BJ (cell line): ENCODE measurements at places on chromosomes 13 and 19.

GRCh38 chr13:51607165-51607564 is 22.9 kb downstream of the WDFY2 start:
- DNase-seq = no peak

- no peak for DNase-seq
These were observed 30.1 kb upstream of the METTL21C start for GRCh38 chr13:102724923-102725322.

- no peak for DNase-seq
These were observed 763.5 kb upstream of the GPC6 start for GRCh38 chr13:92463134-92463533.

GRCh38 chr13:54394085-54394700 is 1365.6 kb downstream of the OLFM4 start:
- DNase-seq = no peak

- no peak for DNase-seq
These were observed 389 bp downstream of the LINGO3 start for GRCh38 chr19:2307518-2308012.

DNA sequence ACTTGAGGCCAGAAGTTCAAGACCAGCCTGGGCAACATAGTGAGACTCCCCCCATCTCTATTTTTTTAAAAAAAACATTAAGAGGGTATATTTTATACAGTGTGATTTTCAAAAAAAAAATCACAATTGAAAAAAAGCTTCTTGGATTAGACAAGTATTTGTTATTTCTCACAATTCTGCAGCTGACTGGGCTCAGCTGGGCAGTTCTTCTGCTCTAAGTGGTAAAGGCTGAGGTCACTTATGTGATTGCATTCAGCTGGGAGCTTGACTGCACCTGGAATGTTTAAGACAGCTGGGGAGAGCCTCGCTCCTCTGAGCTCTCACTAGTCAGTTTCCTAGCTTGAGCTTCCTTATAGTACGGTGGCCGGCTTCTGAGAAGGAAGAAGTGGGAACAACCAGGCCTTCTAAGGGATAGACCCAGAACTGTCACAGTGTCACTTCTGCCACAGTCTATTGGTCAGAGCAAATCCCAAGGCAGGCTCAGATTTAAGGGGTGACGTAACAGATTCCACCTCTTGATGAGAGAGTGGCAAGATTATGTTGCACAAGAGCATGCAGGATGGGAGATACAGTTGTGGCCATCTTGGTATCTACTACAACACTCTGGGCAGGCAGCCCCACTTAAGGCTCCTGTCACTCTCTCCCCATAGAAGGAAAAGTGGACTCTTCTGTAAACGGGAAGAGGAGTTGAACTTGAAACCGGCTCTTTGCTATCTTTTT is 19.7 kb upstream of the IRGC start:
- DNase-seq = no peak

DNA sequence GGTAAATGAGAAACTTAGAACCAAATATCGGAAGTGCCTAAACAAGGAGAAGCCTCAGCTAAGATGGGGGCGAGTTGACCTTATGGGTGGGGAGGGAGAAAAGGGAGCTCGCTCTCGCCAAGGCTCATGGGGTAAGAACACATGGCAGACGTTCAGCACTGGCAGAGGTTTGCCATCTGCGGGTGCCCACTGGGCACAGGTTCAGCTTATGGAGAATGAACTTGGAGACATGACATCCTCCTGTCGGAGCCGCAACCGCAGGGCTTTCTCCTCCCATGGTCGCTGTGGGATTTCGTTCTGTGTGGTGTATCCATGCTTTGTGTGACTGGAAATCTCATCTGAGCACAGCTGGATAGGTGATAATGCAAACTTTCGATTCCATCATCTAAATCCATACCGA is 36.1 kb upstream of the PEPD start:
- DNase-seq = no peak

DNA sequence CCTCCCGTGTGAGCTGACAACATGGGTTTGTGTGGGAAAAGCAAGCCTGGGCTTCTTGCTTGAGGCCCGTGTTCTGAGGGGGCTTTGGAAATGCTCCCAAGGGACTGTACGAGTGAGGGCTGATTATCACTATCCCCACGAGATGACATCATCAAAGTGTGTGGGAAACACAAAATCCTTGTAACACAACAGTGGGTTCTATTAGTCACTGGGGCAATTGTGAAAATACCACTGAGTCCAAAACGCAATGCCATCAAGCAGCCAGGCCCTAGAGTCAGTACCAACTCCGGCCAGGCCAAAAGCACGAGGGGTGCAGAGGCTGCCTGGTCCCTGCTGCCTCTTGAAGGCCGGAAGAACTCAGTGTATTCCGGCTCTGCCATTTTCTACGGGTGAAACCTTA is 29.6 kb downstream of the CAPS start:
- DNase-seq = no peak

DNA sequence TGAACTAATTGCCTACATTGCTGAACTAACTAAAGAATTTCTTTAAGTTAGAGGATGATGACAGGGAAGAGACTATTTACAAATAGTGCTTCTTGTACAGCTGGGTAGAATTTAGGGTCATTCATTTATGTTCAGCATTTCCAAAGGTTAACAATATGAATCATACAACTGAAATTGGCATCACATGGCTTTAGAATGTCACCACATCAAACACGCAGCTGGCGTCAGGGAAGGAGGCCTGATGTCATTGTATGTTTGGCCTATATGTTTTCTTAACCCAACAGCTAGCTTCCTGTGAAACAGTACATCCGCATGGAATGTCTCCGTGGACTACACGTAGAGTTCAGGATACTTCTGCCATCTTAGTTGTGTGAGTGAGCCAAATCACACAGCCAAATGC is 99.0 kb upstream of the TNFSF11 start:
- DNase-seq = no peak

GRCh38 chr19:17739121-17739875 is 12.0 kb upstream of the FCHO1 start:
- no peak for DNase-seq

DNA sequence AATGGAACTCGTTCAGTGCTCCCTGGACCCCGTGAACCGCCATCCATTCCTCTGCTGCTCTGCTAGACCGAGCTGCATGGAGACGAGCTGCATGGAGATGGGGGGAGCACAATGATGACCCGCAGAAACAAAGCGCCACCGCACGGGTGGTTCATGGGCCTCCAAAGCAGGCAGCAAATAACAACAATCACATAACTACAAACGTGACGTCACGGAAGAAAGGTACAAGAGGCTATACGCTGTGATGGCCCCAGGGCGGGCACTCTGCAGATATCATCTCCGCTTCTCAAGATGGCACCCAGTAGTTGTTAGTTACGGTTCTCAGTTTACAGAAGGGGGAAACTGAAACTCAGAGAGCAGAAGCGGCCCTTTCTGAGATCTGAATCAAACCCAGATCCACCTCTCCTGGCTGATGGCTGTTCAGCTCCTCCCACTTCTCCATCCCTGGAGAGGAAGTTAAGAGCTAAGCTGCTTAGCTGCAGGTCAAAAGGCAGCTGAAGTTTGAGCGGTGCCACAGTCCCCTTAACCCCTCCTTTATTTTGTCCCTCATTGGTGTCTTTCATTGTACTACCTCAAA is 1.7 kb downstream of the ATP13A1 start:
- no peak for DNase-seq

GRCh38 chr13:29763436-29764180 is 86.8 kb downstream of the UBL3 start:
- no peak for DNase-seq

DNA sequence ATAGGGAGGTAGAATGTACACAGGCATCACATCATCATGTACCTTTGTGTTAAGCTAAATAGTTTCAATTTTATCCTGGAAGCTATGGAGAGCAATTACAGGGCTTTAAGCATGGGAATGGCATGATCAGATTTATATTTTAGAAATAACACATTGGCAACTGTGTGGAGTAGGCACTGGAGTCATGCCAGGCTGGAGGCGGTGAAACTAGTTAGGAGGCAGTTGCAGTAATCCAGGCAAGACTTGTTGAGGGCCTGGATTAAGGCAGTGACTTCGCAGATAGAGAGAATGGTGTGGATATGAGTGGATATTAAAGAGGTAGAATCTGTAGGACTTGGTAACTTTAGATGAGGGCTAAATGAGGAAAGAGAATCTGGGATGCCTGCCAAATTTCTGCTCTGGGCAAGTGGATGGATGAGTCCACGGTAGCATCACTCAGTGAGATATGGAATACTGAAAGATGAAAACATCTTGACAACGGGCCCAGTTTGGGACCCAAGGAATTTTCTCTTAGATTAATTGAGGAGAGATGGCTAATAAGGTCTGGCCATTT is 506.2 kb downstream of the FGF9 start:
- DNase-seq = no peak

DNA sequence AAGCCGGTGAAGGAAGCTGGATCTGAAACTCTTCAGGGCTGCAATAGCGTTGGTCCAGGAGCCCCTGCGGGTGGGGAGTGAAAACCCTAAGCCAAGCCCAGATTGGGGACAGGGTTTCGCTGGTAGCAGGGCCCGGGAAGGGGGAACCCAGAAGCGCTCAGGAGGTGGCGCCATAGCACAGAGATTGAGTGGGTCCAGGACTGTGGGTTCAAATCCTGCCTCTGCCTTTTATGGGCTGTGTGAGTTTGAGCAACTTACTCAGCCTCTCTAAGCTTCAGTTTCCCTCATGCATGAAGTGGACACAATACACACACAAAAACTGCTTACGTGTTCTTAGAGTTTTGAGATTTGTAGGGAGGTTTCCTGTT is 8.3 kb upstream of the SYCN start:
- DNase-seq = no peak

DNA sequence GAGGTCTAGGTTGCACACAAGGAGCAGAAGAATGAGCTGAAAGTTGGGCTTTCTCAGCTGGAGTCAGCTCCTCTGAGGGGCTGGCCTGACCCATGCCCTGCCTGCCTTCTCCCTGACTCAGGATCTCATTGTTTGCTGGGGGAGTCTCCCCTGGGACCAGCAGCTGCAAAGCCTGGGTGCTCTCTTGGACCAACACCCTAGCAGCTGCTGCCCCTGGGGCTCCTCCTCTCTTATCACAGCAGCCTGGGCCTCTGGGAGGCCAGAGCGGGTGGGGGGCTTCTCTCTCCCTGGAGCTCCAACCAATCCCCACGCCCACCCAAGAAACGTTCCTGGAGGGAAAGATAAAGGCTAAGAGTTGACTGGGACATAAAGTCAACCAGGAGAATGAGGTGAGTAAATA is 1.6 kb upstream of the FCGBP start:
- no peak for DNase-seq

DNA sequence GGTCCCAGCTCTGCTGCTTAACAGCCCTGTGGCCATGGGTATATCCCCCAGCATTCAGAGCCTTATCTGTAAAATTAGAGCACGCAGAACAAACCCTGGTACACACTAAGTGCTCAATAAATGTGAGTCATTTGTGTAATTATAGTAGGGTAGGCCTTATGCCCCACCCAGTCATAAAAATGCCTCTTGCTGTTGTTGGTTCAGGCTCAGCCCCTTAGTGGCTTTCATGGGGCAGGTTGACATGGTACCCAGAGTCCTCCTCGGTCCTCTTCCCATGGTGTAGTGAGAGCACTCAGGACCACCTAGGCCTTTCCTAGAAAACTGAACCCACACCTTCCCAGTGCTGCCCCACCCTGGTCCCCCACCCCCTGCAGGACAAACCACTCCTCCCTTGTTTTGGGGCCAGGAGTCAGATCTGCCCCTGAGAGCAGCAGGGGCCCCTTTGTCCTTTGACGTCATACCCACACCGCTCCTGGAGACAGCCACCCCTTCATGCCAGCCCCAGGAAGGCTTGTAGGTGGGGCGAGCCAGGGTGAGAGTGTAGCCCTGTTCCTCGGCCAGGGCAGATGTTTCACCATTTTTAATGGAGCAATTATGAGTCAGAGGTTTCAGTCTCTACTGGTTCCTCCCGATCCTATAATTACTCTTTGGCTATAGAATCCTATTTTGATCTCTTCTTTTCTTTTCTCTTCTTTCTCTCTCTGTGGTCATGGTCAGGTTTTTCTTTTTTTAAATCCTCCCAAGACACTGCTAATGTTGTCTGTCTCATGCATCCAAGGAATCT is 36.8 kb downstream of the ACTN4 start:
- DNase-seq = peak; percentile 74

DNA sequence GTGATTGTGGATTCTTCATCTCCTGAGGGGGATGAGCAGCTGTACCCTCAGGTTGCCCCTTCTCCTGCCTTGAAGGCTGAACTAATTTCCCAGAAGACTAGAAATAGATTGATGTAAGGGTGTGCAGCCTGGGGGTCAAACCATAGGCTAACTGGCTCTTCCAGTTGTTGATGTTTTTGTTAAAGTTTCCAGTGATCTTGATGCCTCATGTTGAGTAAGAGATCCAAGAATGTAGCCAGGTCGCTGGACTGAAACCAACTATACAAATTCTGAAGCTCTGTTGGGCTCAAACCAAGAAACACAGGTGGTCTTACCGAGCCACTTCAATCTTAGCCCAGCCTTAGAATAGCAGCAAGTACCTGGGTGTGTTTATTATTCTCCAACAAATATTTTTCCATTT is 391.8 kb downstream of the KLF5 start:
- DNase-seq = no peak

- DNase-seq = no peak
These were observed 262.2 kb downstream of the KLF5 start for GRCh38 chr13:73321043-73321442.

DNA sequence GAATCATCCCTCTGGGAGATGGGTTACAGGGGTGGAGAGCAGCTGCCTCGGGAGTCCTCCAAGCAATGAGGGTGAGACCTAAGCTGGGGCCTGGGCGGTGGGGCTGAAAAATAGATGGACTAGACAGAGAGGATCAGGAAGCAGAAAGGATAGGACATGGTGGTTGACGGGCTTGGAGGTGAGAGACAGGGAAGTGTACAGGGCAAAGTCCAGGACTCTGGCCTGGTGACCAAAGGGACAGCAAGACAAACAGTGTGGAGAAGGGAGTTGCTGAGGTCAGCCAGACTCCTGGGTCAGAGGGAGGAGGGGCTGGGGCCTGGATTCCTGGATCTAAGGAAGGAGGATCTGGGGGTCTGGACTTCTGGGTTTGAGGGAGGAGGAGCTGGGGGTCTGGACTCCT is 5.5 kb downstream of the PHLDB3 start:
- DNase-seq = no peak

GRCh38 chr13:61383111-61383510 is 32.5 kb downstream of the PCDH20 start:
- no peak for DNase-seq

GRCh38 chr19:31903979-31904378 is 441.4 kb upstream of the ZNF507 start:
- DNase-seq = no peak

DNA sequence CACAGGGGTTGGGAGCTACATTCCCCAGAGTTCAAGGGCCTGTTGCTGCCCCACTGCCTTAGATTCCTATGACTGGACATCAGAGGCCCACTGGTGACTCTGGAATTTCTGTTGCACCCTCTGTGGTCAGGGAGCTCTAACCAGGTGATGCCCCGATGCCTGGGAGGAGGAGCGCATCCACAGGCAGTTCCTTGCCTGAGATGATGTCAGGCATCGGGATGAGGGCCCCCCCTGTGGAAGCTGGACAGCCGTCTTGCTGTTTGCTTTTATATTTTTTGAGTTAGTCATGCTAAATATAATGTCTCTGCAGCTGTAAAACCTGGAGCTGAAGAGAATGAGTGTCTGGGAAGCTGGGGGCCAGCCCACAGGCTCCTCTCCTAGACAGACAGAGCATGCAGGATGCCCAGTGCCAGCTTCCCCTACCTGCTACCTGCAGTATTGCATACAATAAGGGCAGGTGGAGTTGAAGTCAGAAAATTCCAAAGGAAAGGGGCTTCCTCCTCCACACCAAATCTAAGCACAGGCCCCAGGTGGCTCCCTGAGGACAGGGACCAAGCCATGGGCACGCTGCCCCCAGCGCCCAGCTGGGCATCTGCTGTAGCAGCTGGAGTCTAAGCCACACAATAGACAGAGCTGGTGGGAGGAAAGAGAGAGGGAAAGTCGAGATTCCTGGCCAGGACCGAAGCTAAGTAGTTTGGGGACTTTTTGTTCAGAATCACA is 16.2 kb downstream of the COL4A2 start:
- peak; percentile 65 for DNase-seq

- DNase-seq = no peak
These were observed 1248.9 kb downstream of the SLITRK5 start for GRCh38 chr13:88919970-88920628.
